ENCODE measurements at places on chromosomes 1 and 21. TPM values are rescaled to one million over a fixed set of nuclear protein-coding genes. Genes with fewer than 3 reads are reported as not detected.

The SELL gene
- 0.68 TPM for polyA plus RNA-seq

The CDK18 gene
- polyA plus RNA-seq = 0.17 TPM

The ARTN gene
- 0.11 TPM for polyA plus RNA-seq

The S100A16 gene
- polyA plus RNA-seq = 1,770 TPM

The GPR61 gene
- not detected for polyA plus RNA-seq

The NBPF4 gene
- polyA plus RNA-seq = not detected

The LCA5L gene
- 0.38 TPM for polyA plus RNA-seq

The PTPN7 gene
- polyA plus RNA-seq = 2.4 TPM

The BARHL2 gene
- polyA plus RNA-seq = not detected

The ACTL8 gene
- not detected for polyA plus RNA-seq

The SLAMF9 gene
- not detected for polyA plus RNA-seq

The F13B gene
- not detected for polyA plus RNA-seq
